ENCODE measurements at places on chromosomes 5 and 9.

GRCh38 chr9:113863345-113863744 lies 12.8 kb upstream of the ZNF618 start:
- no peak for DNase-seq

- no peak for DNase-seq
These were observed 36.9 kb upstream of the TESK1 start for GRCh38 chr9:35568196-35568595.

DNA sequence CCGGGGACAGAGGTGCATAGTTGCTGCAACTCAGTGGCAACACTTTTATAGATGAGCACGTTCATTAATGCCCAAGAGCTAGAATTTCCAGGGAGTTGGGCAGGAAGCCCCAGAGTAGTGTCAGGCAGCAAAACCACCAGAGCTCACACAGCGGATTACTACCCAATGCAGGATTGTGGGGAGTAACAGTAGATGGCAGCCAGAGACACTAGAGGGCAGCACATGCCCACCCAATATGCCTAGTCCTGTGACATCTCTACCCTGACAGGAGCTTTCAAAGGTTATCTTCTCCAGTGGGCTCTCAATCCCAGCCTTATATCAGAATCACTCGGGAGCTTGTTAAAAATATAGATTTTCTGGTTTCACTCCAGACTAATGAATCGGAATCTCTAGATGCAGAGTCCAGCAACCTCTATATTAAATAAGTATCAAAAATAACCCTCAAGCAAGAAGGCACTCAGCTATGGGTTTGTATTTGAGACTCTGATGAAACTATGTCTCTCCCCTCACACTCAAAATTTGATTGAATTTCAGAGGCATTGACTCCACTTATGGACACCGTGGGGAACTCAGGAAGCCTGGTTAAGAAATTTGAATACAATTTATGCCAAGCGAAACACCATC lies 58.4 kb upstream of the PHF24 start:
- DNase-seq = peak; percentile 81

GRCh38 chr5:54249210-54250028 lies 61.0 kb downstream of the ARL15 start:
- peak; percentile 23 for DNase-seq

GRCh38 chr5:170220191-170220590 lies 12.6 kb upstream of the C5orf58 start:
- no peak for DNase-seq

DNA sequence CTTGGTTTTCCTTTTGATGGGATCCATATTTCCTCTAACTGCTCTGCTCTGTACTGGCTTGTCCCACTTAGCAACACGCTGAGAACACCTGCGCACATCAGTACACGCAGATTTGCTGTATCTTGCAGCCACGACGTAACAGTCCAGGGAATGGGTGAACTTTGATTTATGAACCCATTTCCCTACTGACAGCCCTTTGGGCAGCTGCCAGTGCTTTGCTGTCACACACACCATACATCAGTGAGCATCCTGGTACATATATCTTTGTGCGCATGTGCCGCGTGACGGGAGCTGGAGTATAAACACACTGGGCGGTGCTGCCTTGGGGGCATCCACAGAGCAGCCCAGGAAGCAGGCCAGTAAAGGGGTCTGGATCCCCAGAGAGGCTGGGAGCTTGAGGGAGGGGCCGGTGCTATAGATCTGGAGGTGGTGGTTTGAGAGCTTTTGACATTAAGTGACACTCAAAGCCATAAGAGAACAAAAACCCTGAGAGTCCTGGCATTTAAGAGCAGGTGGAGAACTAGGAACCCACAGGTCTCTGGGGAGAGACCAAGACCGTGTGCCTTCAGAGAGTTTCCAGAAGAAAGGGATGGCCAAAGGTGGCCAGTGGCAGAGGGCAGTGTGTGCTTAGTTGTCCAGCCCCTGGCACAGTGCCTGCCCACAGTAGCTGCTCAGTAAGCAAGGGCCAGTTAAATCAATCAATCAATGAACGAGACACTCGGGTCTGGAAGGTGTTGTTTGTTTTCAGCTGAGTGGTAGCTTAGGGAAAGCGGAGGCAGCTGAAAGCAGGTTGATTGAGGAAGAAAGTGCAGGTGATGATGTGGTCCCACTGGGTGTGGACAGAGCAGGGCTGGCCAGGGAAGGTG lies 53.7 kb downstream of the LMX1B start:
- no peak for DNase-seq

- no peak for DNase-seq
These were observed 21.0 kb upstream of the C9orf40 start for GRCh38 chr9:74973714-74974113.

DNA sequence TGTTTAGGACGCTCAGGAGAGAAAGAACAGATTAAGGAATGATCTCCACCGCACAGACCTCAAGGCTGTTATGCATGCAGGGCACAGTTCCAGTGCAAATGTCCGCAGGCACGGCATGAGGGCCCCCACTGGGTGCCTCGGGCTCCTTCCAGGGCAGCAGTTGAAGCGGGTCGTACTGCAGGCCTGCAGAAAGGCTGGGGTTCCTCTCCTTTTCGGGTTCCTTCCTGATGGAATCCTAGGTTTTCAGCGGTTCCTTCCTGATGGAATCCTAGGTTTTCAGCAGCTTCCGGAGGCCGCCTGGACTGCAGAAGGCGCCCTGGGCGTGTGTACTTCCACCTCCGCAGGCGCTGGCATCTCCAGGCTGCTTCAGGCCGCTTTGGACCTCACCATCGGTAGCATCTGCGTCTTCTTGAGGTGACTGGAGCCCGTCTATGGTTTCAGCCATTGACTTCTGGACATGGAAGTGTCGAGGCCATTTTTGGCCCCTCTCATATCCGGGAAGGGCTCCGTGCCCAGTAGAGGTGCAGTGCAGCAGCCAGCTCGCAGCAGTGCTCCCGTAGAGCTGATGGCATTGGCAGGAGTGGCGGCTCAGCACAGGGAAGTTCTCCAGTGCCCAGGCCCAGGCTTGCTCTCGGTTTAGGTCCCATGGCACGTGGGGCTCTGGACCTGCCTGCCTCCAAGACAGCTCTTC lies 5.6 kb upstream of the MGAT4B start:
- no peak for DNase-seq

DNA sequence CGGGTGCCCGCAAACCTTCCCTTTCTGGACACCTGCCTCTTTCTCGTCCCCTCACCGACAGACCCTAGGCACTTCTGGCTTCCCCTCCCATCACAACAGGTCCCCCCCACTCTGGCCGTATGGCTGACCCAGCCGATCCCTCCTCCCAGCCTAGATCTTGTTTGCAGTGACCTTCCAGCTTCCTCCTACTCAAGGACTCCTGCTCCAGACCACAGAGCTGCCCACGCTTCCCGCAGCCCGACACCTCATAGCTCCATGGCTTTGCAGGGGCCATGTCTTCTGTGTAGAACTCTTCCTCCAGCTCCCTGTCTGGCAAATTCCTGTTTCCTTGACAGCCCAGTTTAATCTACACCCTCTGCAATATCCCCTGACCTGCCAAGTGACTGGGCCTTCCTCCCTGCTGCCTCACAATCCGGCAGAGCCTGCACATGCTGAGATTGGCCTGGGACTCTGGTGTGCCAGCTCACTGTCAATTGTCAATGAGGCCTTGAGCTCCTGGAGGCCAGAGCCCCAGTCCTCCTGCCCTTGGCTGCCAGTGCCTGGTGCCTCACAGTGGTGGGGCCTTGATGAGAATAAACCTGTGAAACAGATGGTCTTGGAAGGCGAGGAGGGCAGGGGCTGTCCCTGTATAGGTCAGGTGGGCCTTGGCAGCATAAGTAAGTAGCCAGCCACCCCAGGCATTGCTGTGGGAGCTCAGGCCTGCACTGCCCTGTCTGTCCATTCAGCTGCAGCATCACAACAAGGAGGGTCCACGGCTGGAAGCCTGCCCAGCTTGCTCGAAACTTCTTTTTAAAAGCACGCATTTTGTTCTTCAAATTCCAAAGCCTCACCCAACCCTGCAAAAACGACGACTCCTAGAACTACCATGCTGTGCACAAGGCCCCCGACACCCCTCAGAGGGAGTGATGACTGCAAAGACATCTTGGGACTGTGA lies 50.5 kb downstream of the GADD45G start:
- no peak for DNase-seq

DNA sequence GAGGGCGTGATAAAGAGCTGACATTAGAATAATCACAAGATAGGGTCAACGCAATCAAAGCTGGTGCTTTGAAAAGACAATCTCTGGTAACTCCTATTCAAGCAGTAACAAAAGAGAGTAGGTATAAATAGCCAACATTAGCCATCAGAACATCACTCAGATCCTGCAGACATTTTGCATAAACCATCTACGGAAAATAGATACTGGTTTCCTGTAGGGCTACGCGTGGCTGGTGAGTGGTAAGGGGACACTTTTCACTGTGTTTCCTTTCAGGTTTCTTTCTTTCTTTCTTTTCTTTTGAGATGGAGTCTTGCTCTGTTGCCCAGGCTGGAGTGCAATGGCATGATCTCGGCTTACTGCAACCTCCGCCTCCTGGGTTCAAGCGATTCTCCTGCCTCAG lies 22.3 kb downstream of the TTF1 start:
- DNase-seq = no peak
